ENCODE measurements at places on chromosomes 5 and 9.

DNA sequence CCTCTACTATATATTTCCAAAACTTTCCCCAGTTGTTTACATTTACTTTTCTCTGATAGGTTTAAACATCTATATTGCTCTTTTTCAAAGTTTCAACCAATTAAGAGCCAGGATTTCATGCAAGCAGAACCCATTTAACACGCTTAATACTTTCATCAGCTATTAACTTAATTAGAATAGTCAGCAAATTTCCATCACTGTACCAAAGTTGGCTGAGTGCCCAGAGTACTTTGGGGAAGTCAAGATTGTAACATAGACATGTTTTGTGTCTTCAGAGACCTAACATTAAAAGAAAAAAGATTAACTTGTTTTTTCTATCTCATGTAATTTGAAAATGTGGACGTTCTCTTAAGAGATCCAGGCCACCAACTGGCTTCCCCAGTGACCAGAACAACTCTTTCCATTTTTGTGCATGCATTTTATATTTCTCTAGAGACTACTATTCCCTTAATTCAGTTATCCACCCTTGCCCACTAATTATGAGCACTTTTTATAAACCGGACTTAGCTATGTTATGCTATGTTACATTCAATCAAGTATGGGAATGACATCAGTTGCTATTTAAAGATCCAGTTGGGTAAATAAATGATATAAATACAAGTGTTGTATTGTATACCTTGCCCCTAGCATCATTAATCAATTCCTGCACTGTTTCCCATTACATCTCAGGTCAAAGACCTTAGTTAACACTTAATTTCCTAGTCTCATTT lies 478.1 kb upstream of the NMUR2 start:
- DNase-seq, result no peak

DNA sequence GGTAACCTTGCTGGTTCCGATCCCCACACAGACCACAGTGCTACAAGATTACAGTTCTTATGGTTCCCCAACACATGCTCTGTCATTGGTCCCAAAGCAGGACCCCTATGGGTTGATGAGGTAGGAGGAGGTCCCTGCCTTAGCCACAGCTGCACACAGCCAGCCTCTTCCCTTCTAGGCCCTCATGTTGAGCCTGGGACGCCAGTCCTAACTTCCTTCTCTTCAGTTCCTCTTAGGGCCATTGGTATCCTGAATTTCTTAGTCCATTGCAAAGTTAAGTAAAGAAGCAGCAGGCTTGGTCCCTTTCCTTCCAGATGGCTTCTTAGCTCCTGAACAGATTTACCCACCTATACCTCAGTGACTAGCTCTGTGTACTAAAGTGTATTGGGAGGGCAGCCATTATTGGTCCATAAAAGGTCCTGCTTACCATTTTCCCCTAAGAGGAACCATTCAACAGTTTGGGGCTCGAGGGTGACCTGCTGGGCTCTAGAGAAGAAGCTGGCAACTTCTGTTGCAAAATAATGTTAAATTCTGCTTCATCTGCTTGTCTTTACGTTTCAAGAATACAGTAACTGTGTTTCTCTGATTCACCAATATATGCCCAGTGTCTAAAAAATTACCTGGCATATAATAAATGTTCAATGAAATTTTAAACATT lies 50.2 kb downstream of the PDCD1LG2 start:
- DNase-seq, result no peak

- peak; percentile 87 for DNase-seq
These were observed 23.4 kb downstream of the CORO2A start for GRCh38 chr9:98168941-98169488.

GRCh38 chr9:34985311-34985899 lies 4.1 kb upstream of the DNAJB5 start:
- DNase-seq, result peak; percentile 69

GRCh38 chr9:114083666-114084065 lies 5.6 kb upstream of the AMBP start:
- no peak for DNase-seq

DNA sequence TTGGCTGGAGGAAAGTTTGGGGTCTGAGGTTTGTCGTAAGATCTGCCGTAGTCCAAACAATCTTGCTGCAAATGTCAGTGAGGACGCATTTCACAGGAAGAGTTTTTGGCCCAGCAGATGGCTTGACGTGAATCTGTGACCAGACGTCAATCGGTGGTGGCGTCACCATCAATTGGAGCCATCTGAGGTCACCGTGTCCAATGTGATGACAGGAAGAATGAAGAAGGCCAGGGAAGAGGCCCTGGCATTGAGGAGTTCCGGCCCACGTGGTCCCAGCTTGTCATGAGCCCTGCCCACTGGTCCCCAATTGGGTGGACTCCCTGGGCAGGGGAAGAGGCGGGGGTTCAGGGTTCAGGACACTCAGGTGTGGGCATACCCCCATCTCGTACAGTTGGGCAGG lies 79.9 kb downstream of the OLFM1 start:
- no peak for DNase-seq

GRCh38 chr5:157989296-157989695 lies 130.4 kb upstream of the CLINT1 start:
- DNase-seq, result no peak
